ENCODE measurements at places on chromosomes 11 and 22. TPM values are rescaled to one million over a fixed set of nuclear protein-coding genes. Genes with fewer than 3 reads are reported as not detected.

- no peak for DNase-seq
Measured at GRCh38 chr11:11137339-11137738, 215.7 kb downstream of the CSNK2A3 start.

DNA sequence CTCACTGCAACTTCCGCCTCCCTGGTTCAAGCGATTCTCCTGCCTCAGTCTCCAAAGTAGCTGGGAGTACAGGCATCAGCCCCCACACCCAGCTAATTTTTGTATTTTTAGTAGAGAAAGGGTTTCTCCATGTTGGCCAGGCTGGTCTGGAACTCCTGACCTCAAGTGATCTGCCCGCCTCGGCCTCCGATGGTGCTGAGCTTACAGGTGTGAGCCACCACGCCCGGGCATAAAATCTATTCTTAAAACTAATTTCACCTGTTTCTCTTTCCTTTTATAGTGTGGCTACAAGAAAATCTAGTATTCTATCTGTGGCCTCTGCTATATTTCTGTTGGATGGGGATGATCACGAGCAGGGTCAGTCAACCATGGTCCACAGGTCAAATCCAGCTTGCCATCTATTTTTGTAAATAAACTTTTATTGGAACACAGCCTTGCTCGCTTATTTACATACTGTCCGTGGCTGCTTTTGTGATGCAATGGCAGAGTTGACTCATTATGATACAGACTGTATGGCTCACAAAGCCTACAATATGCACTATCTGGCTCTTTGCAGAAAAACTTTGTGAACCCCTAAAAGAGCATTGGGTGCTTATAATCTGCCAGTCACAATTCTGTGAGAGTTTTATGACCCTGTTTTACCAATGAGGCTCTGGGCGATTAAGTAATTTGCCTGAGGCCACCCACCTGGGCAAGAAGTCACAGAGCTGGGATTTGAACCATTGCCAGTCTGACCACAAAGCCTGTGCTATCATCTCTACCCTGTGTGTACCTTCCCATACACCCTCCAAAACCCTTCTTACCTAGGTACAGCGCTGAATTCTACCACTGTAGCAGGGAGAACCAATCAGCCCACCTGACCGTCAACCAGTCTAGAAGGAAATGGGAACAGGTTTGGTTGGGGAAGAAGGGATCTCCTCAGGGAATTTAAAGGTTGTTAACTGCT is 28.3 kb downstream of the SLC1A2 start:
- peak; percentile 58 for DNase-seq

DNA sequence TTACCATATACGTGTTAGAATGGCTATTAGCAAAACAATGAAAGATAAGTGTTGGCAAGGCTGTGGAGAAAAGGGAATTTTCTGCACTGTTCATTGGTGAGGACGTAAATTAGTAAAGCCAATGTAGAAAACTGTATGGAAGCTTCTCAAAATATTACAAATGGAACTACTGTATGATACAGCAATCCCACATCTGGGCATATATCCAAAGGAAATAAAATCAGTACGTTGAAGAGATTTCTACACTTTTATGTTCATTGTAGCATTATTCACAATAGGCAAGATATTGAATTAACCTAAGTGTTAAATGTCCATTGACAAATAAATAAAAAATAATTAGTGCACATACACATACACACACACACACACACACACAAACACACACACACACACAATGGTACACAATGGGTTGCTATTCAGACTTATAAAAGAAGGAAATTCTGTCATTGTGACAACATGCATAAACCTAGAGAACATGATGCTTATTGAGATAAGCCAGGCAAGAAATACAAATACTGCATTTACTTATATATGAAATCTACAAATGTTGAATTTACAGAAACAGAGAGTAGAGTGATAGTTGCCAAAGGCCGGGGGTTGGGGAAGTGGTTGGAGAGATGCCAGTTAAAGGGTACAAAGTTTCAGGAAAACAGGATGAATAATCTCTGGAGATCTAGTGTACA is 565.8 kb upstream of the LRRC4C start:
- DNase-seq: no peak

GRCh38 chr11:444396-445144 is 2.8 kb upstream of the ANO9 start:
- no peak for DNase-seq

- DNase-seq: no peak
Measured at GRCh38 chr22:42797011-42797410, 60.1 kb downstream of the ARFGAP3 start.

DNA sequence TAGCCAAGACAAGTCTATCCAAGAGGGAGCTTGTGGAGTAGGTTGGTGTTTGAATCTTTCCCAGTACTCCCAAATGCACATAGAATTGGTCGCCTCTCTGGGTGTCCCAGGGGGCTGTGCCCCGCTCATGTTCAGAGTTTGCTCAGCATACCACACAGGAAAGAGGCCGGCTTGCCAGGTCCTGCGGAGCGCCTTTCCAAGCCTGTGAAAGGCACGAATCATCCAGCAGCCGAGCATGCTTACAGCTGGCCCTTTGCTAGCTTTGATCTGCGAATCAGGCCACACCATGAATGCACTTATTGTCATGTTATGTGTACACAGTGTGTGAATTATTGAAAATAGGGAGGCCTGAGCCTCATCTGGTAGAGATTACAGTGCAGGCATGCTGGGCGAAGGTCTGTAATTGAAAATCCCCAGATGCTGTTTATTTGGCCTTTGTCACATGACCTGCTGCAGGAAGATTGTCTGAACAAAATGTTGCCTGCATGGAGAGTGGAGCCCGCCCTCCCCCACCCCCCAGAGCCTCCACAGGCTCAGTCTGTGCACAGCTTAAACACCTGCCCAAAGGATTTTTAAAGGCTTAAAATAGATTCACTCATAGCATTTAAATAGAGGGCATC is 163.3 kb upstream of the RASSF10 start:
- peak; percentile 17 for DNase-seq

GRCh38 chr11:112266410-112266778 is 5.7 kb upstream of the PLET1 start:
- no peak for DNase-seq

- no peak for DNase-seq
Measured at GRCh38 chr11:128419012-128419767, 168.2 kb downstream of the ETS1 start.

- DNase-seq: peak; percentile 87
Measured at GRCh38 chr22:36374603-36375024, 13.2 kb downstream of the MYH9 start.

DNA sequence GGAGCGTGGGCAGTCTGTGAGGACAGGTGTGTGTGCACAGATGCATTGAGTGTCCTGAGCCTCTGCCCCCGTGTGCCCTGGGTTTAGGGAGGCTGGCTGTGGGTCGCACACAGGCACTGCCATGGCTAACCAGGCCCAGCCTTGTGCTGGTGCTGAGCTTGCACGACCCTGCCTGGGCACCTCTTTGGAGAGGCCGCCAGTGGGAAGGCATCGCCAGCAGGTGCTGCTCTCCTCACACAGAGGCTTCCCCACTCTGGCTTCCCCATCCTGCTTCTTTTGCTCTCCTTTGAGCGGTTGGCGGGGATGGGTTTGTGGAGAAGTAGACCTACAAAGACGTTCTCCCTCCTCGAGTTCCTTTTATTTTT is 4.1 kb downstream of the WNT7B start:
- no peak for DNase-seq

- no peak for DNase-seq
Measured at GRCh38 chr22:28230671-28231070, 311.6 kb upstream of the PITPNB start.

DNA sequence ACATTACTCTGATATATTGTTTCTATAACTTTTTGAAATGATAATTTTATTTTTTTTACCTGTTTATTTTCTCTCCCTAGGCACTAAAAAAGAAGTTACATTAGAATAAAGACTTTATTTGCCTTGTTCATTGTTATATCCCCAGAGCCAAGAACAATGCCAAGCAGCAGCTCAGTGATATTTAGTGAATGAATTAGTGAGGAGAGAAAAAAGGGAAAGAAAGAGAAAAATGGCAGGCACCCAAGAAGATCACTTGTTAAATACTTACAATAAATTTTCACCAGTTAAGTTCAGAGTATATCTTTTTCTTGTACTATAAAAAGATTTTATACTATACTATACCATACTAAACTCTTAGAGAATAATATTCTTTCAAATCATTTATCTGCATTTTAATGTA is 13.3 kb upstream of the ANO5 start:
- DNase-seq: no peak

DNA sequence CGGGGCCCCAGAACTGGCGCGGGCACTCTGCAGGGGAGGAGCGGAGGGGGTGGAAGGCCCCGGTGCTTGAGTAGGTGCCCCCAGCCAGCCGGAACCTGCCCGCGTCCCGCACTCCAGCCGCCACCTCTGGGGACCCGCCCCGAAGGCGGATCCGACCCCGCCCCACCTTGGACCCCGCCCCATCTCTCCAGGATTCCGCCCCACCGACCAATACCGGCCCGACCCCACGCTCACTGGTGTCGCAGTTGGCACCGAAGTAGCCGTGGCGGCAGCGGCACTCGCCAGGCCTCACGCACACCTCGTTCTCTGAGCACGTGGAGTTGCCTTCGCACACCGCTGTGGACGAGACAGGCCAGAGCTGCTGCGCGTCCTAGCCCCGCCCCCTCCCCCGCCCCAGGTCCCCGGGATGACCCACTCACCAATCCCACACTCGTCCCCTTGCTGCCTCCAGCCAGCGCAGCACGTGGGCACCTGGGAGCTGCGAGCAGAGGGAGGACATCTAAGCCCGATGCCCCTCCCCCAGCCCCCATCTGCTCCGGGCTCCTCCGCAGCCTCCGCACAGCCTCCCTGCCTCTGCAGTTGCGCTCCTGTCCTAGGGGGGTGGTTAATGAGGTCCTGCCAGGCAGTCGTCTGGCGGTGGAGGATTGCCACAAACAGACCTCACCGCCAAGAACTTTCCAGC is 6.0 kb downstream of the SCARF2 start:
- DNase-seq: no peak

- DNase-seq: no peak
Measured at GRCh38 chr11:7968686-7969085, 3.4 kb upstream of the NLRP10 start.

- DNase-seq: peak; percentile 54
Measured at GRCh38 chr11:125517116-125517770, 21.2 kb upstream of the FEZ1 start.

DNA sequence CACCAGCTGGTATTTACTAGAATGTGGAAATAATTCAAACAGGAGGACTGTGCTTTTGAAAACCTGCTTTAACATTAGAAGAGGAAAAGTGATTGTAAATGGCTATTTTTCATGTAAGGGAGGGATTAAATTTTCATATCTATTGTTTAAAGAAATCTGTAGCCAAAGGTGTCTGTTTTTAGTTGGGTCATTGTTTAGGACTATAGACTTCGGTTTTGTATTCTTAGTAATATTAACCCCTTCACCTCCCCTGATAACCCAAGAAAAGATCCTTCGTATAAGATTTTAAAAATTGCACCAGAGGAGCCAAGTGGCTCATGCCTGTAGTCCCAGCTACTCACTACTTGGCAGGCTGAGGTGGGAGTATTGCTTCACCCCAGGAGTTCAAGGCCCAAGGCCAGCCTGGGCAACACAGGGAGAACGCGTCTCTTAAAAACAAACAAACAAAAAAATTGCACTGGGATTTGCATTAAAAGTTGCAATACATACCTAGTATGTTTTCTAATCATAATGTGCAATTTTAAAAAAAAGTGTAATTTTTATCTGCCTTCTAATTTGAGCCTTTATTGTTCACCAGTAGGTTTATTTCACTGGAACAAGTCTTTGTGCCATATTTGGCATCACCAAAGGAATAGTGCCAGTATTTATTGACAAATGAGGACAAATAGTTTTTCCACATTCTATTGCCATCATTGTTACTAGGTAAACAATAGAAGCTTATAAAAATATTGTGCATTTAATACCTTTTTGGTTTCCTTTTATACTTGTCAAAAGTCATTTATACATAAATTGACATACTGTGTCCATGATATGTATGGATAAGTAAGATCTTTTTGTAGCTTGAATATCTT is 34.3 kb downstream of the MTMR3 start:
- DNase-seq: no peak

- DNase-seq: no peak
Measured at GRCh38 chr11:64232182-64232966, 2.0 kb upstream of the VEGFB start.

DNA sequence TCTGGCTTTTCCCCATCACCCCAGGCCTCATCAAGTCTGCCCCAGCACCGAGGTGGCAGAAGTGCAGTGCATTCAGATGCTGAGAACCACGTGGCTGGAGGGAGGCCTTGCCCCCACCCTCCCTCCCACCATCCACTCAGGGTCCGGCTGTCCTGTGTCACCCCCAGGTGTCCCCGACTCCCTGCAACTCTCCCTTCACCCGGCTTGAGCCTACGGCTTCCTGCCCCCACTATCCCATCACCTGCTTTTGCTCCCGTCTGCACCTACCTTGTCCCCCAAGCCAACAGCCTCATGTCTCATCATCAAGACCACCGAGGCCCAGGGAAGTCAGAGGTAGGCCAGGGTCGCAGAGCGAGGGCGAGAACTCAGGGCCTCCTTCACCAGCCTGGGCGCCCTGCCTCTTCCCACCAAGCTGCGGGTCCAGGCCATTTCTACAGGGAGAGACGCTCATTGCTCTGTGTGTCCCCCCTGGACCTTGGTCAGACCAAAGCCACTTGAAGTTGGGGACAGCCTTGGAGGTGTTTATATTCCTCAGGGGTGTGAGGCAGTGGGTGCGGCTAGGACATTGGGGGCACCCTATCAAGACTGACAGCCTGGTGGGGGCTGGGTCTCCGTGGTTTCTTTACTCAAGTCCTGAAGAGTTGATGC is 66.2 kb upstream of the CCND1 start:
- DNase-seq: no peak

DNA sequence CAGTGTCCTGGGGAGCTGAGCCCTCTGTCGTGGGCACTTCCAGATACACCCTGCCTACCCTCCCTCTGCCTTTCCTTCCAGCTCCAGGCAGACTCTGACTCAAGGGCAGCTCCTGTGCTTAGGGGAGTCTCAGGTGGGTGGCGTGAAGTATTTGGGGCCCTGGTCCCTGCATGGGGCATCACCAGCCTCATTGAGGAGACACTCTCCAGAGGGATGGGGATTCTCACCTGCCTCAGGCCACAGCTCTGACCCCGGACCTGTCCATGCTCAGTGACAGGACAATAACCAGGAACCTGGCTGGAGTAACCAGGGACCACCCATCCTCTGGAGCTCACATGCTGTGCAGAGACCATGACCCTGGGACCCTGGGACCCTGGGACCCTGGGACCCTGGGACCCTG is 41.2 kb downstream of the GGTLC2 start:
- no peak for DNase-seq

The PKNOX2 gene
- total RNA-seq: 1.4 TPM

The OVCH2 gene
- not detected for total RNA-seq

The OR52H1 gene
- total RNA-seq: not detected

The MMP1 gene
- total RNA-seq: 1.9 TPM

The SLC15A3 gene
- total RNA-seq: 3.9 TPM

The FAM180B gene
- total RNA-seq: not detected

The SAA1 gene
- total RNA-seq: 0.69 TPM

The NAV2 gene
- 2.1 TPM for total RNA-seq

The CRYBB1 gene
- total RNA-seq: not detected

The DNAJB13 gene
- total RNA-seq: not detected

The NCR3LG1 gene
- 1.5 TPM for total RNA-seq

The PYGM gene
- not detected for total RNA-seq

Measured in Daoy (cell line).